H7 (cell line): ENCODE measurements at places on chromosomes 11 and 22. TPM values are rescaled to one million over a fixed set of nuclear protein-coding genes. Genes with fewer than 3 reads are reported as not detected.

Gene P2RX6
- 0.26 and 0.31 TPM in 2 replicates for total RNA-seq

Gene JAM3
- 34.4 and 40.8 TPM in 2 replicates for total RNA-seq

Gene DEFB131B
- total RNA-seq, result not detected in 2 replicates

Gene DGCR6
- total RNA-seq, result 11.6 and 13.1 TPM in 2 replicates

Gene OR8B8
- not detected in 2 replicates for total RNA-seq

Gene OR10D3
- total RNA-seq, result not detected in 2 replicates

Gene OR8A1
- total RNA-seq, result not detected in 2 replicates

Gene PSMC3
- total RNA-seq, result 132 and 162 TPM in 2 replicates

Gene PATE2
- total RNA-seq, result not detected in 2 replicates
